Mesenteric fat pad (tissue), 1 donor: ENCODE measurements at places on chromosomes 11 and 22. TPM values are rescaled to one million over a fixed set of nuclear protein-coding genes. Genes with fewer than 3 reads are reported as not detected.

The ZNF214 gene
- 0.96 TPM for total RNA-seq

The CCDC81 gene
- 0.64 TPM for total RNA-seq

The HORMAD2 gene
- not detected for total RNA-seq

The MGAT3 gene
- 43.8 TPM for total RNA-seq

The KCNK7 gene
- total RNA-seq, result 1.5 TPM

The UBQLNL gene
- 0.19 TPM for total RNA-seq

The CYTH4 gene
- 44.7 TPM for total RNA-seq

The ZBTB16 gene
- total RNA-seq, result 196 TPM

The SGSM1 gene
- 0.16 TPM for total RNA-seq

The SOX6 gene
- 4.5 TPM for total RNA-seq

The TMEM191C gene
- total RNA-seq, result 0.16 TPM

The LYVE1 gene
- total RNA-seq, result 352 TPM

The PHETA2 gene
- total RNA-seq, result 11.0 TPM

The CD3E gene
- total RNA-seq, result 2.2 TPM

The POU2F3 gene
- total RNA-seq, result 0.19 TPM

The TIMM10B gene
- 35.9 TPM for total RNA-seq

GRCh38 chr11:128432926-128433325 lies 154.4 kb downstream of the ETS1 start:
- DNase-seq, result no peak

GRCh38 chr11:46677169-46677568 lies 23.2 kb downstream of the ARHGAP1 start:
- DNase-seq, result no peak

DNA sequence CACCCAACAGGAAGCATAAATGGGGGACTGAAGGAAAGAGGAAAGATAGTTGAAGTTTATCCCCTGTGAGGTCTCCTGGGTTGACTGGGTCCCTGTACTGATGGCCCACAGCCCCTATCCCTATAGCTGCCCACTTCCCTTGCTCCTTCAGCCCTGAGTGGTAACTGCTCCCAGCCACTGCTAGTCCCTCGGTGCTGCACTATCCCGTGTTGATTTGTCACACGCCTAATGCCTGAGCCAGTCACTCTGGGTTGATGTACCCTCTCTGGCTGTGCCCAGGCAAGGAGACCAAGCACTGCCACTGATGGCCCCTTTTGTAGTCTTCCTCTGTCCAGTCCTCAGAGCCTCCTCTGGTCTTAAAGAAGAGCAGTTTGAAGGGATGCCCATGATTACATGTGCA lies 9.6 kb downstream of the GDPD5 start:
- no peak for DNase-seq

DNA sequence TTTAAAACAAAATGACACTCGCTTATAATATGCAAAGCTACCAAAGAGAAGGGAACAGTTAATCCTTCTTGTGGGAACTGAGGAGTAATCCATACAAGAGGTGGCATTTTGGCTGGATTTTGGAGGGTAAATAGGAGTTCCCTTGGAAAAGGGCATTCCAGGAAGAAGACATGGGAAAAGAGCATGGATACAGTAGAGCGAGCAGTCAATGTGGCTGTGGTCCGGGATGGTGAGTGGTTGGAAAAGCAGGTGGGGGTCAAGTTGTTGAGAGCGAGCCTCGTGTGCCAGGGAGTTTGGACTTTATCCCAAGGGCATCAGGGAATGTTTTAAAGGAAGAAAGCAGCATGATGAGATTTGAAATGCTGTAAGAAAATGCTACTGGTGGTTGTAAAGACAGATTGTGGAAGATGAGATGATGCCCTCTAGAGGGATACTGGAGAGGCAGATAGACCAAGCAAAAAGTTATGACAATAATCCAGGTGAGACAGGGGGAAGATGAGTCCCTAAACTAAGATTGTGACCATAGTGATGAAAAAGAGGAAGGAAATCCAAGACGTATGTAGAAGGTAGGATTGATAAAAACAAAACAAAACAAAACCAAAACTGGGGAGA lies 3.8 kb upstream of the MMP7 start:
- DNase-seq, result no peak

GRCh38 chr11:62905927-62906531 lies 15.1 kb downstream of the CHRM1 start:
- DNase-seq, result no peak

DNA sequence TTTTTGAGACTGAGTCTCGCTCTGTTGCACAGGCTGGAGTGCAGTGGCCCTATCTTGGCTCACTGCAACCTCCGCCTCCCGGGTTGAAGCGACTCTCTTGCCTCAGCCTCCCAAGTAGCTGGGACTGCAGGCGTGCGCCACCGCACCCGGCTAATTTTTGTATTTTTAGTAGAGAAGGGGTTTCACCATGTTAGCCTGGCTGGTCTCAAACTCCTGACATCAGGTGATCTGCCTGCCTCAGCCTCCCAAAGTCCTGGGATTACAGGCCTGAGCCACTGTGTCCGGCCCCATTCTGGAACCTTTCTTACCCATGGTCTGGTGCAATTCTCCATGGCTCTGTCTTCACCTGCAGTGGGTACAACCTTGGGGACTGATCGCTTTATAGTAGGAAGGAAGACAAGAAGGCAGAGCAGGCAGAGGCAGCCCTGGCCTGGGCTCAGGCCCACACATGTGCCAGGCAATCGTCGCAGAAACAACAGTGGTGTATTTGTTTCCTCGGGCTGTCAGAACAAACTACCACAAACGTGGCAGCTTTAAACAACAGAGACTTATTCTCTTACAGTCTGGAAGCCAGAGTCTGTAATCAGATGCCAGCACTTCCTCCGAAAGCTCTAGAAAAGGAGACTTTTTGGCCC lies 4.0 kb upstream of the PTGDR2 start:
- DNase-seq, result peak; percentile 77

DNA sequence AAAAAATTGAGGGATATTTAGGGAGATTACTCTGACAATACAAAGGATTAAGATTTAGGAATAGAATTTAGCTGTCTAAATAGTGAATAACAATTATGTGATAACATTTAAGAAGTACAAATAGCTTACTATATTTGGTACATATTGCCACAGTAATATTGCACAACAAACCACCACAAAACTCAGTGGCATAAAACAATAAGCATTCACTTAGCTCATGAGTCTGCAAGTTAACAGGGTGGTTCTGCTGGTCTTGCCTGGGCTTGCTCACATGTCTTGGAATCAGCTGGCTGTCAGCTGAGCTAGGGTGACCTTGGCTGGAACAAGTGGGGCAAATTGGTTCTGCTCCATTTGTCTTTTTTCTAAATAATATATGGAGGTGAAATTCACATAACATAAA lies 115.1 kb downstream of the DCDC1 start:
- no peak for DNase-seq

GRCh38 chr11:10349806-10350205 lies 44.9 kb downstream of the ADM start:
- DNase-seq, result no peak

DNA sequence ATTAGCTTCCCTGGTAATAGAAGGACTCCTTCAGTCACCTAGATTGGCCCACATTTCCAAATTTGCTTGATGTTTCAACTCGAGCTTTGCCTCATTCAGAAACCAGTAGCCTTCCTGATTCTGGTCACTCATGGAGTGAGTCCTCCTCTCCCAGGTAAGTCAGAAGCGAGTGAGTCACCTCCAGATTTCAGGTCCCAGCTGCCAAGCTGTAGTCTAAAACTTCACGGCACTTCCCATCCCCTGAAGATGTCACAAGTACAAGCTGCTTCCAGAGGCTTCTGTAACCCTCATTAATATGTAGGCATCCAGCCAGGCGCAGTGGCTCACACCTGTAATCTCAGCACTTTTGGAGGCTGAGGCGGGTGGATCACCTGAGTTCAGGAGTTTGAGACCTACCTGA lies 23.5 kb downstream of the ARHGAP8 start:
- DNase-seq, result no peak

- no peak for DNase-seq
Observed at GRCh38 chr11:123187665-123188507, 7.2 kb downstream of the CLMP start.

DNA sequence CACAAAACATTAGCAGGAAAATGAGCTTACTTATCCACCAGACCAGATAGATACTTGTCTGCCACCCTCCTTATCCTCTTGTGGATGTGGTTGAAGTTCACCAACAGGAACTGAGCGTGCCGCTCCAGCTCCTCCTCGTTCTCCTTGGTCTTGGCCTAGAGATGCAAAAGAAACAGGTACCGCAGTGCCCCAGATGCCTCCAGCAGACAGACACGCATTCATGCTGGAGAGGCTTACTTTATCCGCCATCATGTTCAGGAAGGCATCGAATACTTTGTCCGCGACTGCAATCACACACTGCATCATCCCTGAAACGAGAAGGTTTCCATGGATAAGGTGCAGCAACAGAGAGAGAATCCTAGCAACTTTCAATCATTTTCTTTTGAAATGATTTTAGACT lies 21.0 kb upstream of the SERPIND1 start:
- no peak for DNase-seq

DNA sequence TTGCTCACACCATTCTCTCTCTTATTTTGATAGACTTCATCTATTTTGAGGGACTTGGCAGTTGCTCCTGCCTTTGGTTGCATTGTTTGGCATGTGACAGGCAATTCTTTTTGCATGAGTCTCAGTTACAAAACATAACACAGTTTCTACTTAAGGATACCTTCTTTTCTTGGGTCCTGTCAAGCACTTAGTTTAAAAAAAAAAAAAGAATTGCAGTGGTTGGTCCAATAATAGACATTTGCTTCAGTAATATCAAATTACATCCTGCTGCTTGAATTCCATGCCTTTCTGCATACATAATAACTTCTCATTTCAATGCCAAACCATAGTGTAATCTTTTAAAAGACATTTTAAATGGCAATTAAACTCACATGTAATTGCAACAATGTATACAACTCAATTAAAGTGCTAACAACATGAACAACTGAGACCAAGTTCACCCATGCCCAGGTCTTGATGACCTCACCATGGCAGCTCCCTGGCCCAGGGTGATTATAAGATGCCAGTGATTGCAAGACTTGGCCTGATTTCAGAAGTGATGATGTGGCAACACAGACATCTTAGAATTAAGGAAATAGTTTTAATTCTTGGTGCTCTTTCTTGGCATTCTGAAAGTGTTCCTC lies 32.2 kb upstream of the PLET1 start:
- no peak for DNase-seq

DNA sequence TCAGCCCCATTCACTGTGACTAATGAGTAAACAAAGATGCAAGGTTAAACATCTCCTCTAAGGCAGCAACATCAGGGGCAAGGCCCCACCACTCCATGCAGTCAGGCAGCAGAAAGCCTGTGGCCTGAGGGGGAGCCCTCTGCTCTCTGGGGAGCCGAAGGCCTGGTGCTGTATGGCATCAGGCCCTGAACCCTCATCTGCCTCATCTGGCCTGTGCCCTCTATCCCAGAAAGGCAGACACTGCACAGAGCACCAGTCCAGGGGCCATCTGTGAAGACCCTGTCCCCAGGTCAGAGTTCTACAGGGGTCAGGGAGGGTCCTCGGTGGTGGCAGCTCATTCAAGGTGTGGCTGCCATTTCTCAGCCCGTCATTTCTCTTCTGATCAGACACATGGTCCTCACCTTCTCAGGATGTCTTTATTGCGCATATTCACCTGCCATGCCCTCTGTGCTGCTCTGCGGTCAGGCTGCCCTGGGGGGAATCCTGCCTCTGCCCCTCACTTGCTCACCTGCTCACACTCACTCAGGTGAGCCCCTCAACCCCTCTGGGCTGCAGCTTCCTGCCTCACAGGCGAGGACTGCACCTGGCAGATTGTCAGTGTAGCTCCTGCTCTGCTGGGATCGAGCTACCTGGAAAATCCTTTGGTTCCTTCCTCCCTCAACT lies 103.1 kb upstream of the PITPNB start:
- DNase-seq, result peak; percentile 80

DNA sequence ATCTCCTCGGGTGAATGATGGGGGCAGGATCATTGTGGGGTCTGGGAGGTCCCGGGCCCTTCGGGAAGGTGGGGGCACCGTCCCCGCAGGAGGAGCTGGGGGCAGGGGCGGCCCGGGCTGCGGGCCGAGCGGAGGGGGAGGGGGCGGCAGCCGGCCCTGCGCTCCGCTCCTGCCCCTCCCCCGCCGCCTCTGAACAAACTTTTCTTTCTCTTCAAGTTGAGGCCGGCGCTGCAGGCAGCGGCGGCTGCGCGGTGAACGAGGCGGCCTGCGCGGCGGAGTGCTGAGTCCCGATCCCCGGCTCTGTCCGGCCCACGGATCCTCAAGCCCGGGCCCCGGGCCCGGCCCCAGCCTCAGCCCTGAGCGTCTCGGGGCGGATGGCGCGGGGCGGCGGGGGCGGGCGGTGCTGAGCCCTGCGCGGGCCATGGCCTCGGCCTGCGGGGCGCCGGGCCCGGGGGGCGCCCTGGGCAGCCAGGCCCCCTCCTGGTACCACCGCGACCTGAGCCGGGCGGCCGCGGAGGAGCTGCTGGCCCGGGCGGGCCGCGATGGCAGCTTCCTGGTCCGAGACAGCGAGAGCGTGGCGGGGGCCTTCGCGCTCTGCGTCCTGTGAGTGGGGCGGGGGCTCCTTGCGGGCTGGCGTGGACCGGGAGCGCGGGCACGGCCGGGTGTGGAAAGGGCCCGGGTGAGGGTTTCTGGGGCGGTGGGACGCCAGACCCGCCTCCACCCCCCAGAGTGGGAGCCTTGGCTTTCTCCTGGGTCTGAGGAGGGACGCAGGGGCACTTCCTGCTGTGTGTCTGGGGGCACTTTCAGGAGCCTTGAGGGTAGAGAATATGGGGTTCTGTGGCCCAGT lies at the start of gene INPPL1:
TSS of gene INPPL1 (plus strand) at position 204 of the 847 bp plus-strand sequence. CDS start at position 422, 218 bp downstream.
- DNase-seq, result peak; percentile 91

DNA sequence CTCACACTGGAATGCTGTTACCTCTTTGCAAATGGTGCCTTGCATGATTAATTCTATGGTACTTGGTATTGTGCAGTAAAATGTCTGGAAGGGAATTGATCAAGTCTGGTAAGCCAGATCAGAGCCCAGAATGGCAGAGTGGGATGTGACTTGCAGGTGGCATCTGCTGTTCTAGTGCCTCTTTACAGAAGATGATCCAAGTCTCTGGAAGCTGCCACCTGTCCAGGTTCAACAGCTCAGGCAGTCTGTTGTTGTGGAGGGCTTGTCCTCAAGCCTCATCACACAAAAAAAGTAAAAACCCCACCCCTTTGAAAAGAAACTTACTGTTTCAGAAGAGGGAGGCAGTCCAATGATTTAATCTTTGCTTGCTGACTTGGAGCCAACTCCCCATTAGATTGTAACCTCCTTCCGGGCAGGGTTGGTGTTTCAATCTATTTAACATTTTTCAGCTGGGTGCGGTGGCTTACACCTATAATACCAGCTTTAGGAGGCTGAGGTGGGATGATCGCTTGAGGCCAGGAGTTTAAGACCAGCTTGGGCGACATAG lies 17.1 kb downstream of the ZNRF3 start:
- peak; percentile 14 for DNase-seq

- no peak for DNase-seq
Observed at GRCh38 chr11:66570079-66570849, 1.9 kb upstream of the CTSF start.
